HT1080 (cell line): ENCODE measurements at places on chromosomes 7 and 10. TPM values are rescaled to one million over a fixed set of nuclear protein-coding genes. Genes with fewer than 3 reads are reported as not detected.

RNF32 gene
- 1.2 and 1.7 TPM in 2 replicates for total RNA-seq

TUBAL3 gene
- total RNA-seq, result not detected in 2 replicates

WEE2 gene
- 0.03 TPM in 2 replicates for total RNA-seq

ACTL6B gene
- total RNA-seq, result not detected in 2 replicates

TRIM74 gene
- not detected in 2 replicates for total RNA-seq
